ENCODE measurements at places on chromosomes 5 and 9.
A peak's percentile ranks its signal among the peaks of the same experiment; 100 is the strongest.

- no peak for DNase-seq
Measured at GRCh38 chr5:179154991-179155955, 95.1 kb downstream of the ZNF354C start.

- no peak for DNase-seq
Measured at GRCh38 chr5:119966028-119966427, 336.7 kb downstream of the FAM170A start.

- no peak for DNase-seq
Measured at GRCh38 chr5:155676967-155677366, 650.0 kb upstream of the SGCD start.

DNA sequence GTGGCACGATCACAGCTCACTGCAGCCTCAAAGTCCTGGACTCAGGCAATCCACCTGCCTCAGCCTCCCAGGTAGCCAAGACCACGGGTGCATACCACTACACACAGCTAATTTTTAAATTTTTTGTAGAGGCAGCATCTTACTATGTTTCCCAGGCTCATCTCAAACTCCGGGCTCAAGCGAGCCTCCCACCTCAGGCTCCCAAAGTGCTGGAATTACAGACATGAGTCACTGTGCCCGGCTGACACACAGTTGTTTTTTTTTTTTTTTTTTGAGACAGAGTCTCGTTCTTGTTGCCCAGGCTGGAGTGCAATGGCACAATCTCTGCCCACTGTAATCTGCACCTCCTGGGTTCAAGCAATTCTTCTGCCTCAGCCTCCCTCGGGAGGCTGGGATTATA lies 70.1 kb upstream of the CNOT6 start:
- DNase-seq, result no peak

DNA sequence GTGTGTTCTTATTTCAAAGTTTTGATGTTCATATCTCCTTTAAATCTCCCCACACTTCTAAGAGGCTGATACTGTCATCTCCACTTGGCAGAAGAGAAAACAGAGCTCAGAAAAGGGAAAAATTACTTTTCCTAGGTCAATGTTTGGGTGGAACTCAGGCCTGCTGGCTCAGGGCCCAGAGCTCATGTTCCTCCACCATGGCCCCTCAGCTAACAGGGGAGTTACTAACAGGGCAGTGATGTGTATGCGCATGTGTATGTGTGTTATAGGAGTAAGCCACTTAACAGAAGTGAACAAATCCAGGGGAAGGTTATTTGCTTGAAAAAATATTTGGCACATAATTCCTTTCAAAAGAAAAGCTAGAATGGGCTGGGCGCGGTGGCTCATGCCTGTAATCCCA lies 2.5 kb downstream of the C1QTNF2 start:
- no peak for DNase-seq

DNA sequence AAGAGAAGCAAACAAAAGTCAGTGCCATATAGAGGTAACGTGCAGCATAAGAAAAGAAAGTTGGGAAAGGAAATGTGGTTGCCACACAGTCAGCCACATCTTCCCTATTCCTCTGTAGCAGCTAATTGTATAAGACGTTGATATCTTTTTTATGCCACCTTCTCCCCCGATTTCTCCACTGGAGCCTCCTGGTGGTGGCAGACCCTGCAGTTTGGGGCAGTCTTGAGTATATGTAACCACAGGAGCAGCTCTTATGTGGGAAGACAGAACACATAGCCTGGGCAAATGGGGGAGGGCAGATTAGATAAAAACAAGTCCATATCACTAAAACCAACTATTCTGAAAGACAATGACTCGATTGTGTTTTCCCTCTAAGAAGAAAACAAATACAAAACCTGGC lies 99.7 kb downstream of the PLCXD3 start:
- DNase-seq, result no peak

GRCh38 chr9:133306242-133307204 lies 29.5 kb downstream of the SURF6 start:
- DNase-seq, result no peak

- no peak for DNase-seq
Measured at GRCh38 chr5:71740015-71740753, 21.1 kb downstream of the CARTPT start.

DNA sequence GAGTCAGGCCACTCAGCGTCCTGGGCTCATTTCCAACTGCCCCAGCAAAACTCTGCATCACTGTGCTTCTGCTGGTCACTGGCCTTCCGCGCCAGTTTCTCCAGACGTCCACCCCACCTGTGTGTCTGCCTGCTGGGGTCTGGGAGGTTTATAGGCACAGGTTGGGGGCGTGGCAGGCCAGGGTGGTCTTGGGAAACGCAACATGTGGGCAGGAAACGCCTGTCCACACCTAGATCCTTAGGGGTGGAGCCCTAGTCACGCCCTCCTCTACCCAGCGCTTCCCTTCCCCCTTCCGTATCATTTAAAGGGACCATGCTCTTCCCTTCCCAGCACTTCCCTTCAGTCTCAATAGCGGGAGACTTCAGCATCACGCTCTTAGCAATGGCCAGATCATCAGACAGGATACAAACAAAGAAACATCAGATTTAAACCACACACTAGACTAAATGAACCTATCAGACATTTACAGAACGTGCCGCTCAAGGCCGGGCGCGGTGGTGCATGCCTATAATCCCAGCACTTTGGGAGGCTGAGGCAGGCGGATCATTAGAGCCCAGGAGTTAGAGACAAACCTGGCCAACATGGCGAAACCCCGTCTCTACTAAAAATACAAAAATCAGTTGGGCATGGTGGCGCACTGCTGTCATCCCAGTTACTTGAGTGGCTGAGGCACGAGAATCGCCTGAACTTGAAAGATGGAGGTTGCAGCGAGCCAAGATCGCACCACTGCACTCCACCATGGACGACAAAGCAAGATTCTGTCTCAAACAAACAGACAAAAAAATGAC lies 11.8 kb upstream of the BTNL9 start:
- DNase-seq, result no peak

DNA sequence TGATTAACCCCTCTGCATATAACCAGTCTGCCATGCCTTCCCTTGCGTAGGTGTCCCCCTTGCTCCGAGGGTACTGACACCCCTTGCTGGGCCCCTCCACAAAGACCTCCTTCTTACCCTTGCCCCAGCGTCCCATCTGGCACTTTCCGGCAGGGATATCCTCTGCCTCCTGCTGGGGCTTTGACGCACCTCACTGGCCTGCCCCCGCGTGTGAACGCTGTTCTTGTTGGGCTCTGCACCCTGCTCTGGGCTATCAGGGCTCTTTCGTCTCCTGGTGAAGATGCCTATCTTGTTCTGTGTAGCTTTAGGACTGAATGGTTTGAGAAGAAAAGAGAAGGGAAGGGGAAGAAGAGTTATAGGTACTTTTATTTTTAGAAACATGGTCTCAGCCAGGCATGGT lies 53.0 kb downstream of the SUB1 start:
- DNase-seq, result no peak

DNA sequence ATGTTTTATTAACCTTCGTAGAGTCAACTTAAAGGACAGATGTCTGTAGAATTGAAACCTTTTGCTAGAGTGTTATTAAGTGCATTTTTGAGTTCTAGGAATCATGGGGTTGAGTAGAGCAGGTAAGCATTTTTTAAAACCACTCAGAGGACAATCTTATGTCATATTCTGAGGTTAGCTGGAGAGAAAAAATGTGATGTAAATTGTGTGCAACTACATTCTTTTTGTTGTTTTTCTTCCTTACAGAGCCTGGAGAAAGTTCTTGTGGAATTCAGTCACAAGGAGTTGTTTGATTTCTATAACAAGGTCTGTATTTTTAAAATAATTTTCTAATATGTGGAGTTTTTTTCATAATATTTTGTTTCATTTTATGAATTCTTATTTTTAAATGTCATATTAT lies 206.4 kb downstream of the COMMD10 start:
- no peak for DNase-seq

DNA sequence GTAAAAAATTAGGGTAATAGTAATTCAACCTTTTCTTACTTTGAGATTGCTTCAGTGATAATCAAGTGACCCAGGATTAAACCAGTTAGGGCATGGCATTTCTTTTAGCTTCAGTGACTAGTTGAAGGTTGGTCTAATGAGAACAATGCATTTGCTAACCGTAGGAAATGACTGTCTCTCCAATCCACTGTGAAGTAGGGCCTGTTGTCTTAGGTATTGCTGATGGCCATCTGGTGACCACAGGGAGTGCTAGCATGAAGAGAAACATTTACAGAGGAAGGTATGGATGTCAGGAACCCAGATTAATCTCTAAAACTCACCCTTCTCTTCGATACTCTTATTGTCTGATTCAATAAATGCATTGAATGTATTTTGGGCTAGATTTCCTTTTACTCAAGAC lies 535.9 kb upstream of the SEMA6A start:
- no peak for DNase-seq

DNA sequence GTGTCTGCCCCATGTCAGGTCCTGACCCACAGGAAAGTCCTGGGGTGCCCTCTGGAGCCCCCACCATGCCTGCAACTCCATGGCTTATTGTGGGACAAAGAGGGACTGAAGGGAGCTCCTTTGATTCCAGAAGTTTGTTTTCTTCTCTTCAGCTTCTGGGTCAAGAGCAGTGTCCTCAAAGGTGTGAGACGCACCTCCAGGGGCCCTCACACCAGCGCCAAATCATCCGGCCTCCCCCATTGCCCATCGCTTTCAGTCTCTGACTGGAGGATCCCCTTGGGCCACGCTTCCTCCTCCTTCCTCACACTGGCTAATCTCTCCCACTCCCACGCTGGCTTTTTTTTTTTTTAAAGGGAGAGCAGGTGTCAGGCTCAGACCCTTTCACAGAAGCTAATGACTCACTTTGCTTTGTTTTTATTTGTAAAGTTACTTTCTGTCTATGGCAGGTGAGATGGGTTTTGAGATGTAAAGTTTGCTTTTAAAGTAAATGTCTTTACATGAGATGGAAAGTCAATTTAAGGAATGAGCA lies 16.7 kb downstream of the CDHR2 start:
- no peak for DNase-seq

DNA sequence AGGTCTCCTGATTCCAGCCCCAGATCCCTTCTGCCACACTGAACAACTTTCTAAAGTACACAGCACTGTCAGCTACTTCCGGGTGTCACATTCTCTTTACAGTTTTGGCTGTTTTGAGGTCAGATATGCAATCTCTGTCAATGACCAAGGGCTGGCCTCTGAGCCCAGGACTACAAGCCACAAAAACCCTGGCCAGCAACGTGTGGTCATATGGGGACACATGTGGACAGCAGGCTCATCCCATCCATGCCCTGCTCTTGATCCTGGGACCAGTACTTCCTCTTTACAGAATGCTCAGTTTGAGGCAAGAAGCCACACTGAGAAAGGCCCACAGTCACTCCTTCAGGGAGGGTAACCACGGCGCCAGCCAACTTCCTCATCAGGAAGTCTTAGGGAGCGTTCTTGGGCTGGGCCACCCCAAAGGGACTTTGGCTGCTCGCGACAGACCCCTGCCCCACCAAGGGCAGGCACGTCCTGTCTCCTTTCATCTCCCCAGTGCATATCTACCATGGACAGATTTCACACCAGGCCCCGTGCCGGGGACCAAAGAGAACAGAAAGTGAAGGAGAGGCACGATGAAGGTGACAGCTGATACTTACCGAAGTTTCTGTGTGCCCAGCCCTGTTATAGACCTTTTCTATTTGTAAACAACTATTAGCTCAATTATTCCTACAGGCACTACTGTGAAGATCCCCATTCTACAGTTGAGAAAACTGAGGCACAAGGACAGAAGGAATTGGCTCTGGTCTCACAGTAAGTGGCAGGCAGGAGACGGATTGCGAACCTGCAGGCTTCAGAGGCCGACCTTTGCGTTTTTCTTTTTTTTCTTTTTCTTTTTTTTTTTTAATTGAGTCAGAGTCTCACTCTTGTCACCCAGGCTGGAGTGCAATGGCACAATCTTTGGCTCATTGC lies 37.3 kb downstream of the STK10 start:
- no peak for DNase-seq

DNA sequence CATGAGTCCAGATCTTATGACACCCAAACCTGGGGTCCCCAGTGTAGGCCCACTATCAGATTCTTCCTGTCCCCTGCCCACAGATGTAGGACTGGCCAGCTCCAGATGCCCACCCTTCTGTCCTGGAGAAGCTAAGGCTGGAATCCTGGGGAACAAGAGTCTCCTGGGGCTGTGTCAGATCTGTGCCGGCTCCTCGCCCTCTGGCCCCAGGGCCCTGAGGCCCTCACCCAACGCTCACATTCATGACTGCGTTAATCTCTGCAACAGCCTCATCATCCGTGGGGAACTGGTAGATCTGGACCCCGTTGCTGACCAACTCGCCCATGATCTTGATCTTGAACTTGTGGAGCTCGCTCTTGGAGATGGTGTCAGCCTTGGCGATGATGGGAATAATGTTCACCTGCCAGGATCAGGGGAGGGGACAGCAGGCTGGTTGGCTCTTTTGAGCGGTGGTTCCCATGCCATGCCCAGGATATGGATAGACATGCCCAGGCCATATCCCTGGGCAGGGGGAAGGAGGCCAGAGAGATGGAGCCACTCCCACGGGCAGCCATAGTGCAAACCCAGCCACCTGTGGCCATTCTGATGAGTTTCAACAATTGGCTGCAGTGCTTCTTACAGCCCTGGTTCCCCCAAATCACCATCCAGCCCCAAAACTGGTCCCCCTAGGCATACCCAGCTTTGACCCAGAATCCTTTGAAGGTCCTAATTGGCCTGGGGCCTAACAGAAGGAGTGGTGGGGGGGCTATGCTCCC lies 14.6 kb downstream of the SEPTIN8 start:
- no peak for DNase-seq

DNA sequence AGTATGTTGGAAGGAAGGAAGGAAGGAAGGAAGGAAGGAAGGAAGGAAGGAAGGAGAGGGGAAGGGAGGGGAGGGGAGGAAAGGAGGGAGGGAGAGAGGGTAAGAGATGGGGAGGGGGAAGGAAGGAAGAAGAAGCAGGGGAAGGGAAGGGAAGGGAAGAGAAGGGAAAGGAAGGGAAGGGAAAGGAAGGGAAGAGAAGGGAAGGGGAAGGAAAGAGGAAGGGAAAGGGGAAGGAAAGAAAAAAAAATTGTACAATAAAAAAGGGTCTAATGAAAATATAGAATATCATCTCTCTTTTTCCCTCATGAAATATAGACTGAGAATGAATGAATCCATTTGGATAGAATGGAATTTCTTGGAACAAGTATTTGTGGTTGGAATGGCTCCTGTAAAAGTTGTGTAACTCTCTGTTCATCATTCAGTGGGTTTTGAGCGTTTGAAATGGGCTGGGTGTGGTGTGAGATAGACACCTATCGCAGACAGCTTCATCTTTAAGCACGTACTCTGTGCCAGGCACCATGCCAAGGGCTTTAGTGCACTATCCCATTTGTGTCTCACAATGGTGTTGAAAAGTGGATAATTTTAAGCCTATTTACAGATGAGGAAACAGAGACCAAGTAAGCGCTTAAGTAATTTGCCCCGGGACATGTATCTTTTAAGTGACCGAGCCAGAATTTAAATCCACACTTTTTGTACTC lies 11.6 kb upstream of the PAPPA start:
- DNase-seq, result no peak

- DNase-seq, result peak; percentile 37
Measured at GRCh38 chr5:139543423-139543991, 17.6 kb upstream of the UBE2D2 start.

- DNase-seq, result no peak
Measured at GRCh38 chr9:72743836-72744235, 209.0 kb downstream of the ALDH1A1 start.

- DNase-seq, result no peak
Measured at GRCh38 chr9:21904776-21905175, 89.4 kb downstream of the CDKN2A start.

GRCh38 chr9:3403315-3403714 lies 122.5 kb downstream of the RFX3 start:
- DNase-seq, result no peak

- peak; percentile 92 for DNase-seq
Measured at GRCh38 chr5:81787474-81788242, 36.8 kb upstream of the SSBP2 start.
